ENCODE measurements at places on chromosomes 16 and 17. TPM values are rescaled to one million over a fixed set of nuclear protein-coding genes. Genes with fewer than 3 reads are reported as not detected.

DNA sequence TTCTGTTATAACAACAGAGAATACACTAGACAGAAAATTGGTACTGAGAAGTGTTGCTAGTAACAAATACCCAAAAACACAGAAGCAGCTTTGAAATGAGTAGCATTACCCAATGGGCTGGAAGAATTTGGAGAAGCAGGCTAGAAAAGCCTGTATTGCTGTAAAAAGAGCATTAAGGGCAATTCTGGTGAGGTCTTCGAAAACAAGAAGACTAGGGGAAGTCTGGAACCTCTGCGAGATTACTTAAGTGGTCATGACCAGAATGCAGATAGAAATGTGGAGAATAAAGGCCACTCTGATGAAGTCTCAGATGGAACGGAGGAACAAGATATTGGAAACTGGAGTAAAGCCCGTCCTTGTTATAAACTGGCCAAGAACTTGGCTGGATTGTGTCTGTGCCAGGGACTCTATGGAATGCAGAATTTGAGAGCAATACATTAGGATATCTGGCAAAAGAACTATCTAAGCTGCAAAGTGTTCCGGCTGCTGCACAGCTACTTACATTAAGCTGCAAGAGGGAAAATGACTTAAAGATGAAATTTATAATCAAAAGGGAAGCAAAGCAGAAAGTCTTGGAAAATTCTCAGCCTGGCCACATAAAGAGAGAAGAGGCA, 44.9 kb upstream of the PEMT start:
- no peak for DNase-seq
- H3K27me3 ChIP-seq, result no peaks in the 10 kb centered on the region
- no peak overlapping the region for H3K4me3 ChIP-seq
- no peaks in the 10 kb centered on the region for H3K4me1 ChIP-seq
- no peaks in the 10 kb centered on the region for H3K36me3 ChIP-seq

- H3K27ac ChIP-seq, result no peak overlapping the region
- DNase-seq, result no peak
- peaks cover 7% of the 10 kb centered on the region for H3K4me1 ChIP-seq
- H3K4me3 ChIP-seq, result no peak overlapping the region
- H3K36me3 ChIP-seq, result no peaks in the 10 kb centered on the region
- H3K27me3 ChIP-seq, result 0 out of 2 replicates have a peak, but pooled peaks cover 7% of the 10 kb centered on the region
Observed at GRCh38 chr17:12790249-12791106, 1.2 kb downstream of the ARHGAP44 start.

Gene CD300A
- total RNA-seq, result not detected

GRCh38 chr16:89478576-89479221, 11.7 kb downstream of the ANKRD11 start:
- H3K4me3 ChIP-seq, result no peak overlapping the region
- peak; percentile 66 for DNase-seq
- H3K27me3 ChIP-seq, result no peaks in the 10 kb centered on the region
- H3K4me1 ChIP-seq, result peaks cover 40% of the 10 kb centered on the region
- peak overlapping the region; percentile 62 for H3K27ac ChIP-seq

DNA sequence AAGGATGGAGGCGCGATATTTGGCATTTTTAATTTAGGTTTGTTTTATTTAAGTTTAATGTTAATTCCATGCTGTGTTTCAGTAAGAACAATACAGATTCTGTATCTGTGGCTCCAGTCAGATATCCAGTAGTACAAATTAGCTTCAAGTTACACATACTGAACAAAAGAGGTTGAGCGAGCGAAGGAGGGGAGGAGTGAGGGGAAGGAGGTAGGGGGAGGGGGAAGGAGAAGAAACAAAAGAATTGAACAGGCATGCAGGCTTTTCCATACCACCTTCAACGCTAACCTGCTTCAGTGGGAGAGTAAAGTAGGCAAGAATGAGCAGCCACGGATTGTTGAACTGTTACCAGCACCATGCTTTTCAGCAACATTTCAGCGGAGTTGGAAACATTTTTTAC, 55.5 kb downstream of the YWHAE start:
- H3K36me3 ChIP-seq, result peaks cover 64% of the 10 kb centered on the region
- DNase-seq, result no peak
- no peak overlapping the region for H3K4me3 ChIP-seq

DNA sequence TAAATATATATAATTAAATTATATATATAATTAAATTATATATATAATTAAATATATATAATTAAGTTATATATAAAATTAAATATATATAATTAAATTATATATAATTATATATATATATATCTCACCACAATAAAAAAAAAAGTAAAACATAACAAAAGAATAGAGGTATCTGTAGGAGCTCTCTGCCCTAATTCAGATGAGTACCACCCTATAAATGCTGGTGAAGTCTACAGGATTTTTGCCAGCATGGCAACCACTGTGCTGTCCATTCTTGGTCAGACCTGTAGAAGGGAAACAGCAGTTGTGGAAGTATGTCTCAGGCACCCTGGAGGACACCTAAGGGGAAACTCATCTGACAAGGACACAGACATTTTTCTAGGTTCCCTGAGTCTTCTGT, 259.7 kb downstream of the PRKCA start:
- H3K4me3 ChIP-seq, result no peak overlapping the region
- H3K27ac ChIP-seq, result no peak overlapping the region
- no peak for DNase-seq
- H3K27me3 ChIP-seq, result no peaks in the 10 kb centered on the region
- H3K36me3 ChIP-seq, result no peaks in the 10 kb centered on the region
- peaks cover 2% of the 10 kb centered on the region for H3K4me1 ChIP-seq

GRCh38 chr17:49316258-49316570, 45.8 kb downstream of the ZNF652 start:
- no peaks in the 10 kb centered on the region for H3K27me3 ChIP-seq
- peaks cover 8% of the 10 kb centered on the region for H3K4me1 ChIP-seq
- no peak overlapping the region for H3K27ac ChIP-seq
- no peak for DNase-seq

Gene PITPNM3
- 6.0 TPM for total RNA-seq

Gene SPN
- not detected for total RNA-seq

Gene ASPHD1
- total RNA-seq, result 3.7 TPM

- DNase-seq, result peak; percentile 55
- H3K4me1 ChIP-seq, result peaks cover 11% of the 10 kb centered on the region
- H3K36me3 ChIP-seq, result peaks cover 10% of the 10 kb centered on the region
- H3K4me3 ChIP-seq, result peak overlapping the region; percentile 51
- H3K27me3 ChIP-seq, result no peaks in the 10 kb centered on the region
- no peak overlapping the region for H3K27ac ChIP-seq
Observed at GRCh38 chr17:82751171-82751570, 694 bp upstream of the TBCD start.

- no peak for DNase-seq
- no peak overlapping the region for H3K27ac ChIP-seq
- H3K4me1 ChIP-seq, result peaks cover 33% of the 10 kb centered on the region
- H3K27me3 ChIP-seq, result no peaks in the 10 kb centered on the region
Observed at GRCh38 chr16:84741340-84741830, 41.6 kb downstream of the USP10 start.

DNA sequence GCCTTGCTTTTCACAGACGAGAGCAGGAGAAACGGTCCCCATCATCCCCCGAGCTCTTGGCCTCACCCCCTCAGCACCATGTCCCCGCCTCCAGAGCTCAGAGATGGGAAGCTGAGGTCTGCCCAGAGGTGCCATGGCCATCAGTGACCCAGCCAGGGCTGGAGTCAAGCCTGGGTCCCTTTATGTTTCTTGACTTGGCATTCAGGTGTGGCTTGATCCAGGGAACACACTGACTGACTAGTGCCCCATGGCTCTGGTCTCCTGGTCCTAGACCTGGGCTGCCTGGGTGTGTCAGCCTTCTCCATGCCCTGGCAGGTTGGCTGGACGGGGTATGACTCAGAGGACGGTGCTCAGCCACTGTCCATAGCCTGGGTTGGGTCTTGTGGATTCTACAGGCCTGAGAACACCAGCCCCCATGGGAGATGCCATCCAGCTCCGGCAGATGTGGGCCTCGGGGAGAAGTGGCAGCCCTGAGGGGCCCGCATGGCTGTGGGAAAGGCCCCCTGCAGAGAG, 54.2 kb downstream of the ZFPM1 start:
- H3K27ac ChIP-seq, result no peak overlapping the region
- no peak for DNase-seq
- H3K27me3 ChIP-seq, result no peaks in the 10 kb centered on the region
- no peaks in the 10 kb centered on the region for H3K4me1 ChIP-seq

Gene MEFV
- total RNA-seq, result not detected

- H3K36me3 ChIP-seq, result no peaks in the 10 kb centered on the region
- H3K4me3 ChIP-seq, result no peak overlapping the region
- no peaks in the 10 kb centered on the region for H3K4me1 ChIP-seq
- H3K27me3 ChIP-seq, result no peaks in the 10 kb centered on the region
Observed at GRCh38 chr16:17166095-17166494, 304.7 kb downstream of the XYLT1 start.

Gene FBXO31
- 26.2 TPM for total RNA-seq

Measured in SJSA1 (cell line).